NCI-H146 (cell line): ENCODE measurements at places on chromosomes 4 and X.

DNA sequence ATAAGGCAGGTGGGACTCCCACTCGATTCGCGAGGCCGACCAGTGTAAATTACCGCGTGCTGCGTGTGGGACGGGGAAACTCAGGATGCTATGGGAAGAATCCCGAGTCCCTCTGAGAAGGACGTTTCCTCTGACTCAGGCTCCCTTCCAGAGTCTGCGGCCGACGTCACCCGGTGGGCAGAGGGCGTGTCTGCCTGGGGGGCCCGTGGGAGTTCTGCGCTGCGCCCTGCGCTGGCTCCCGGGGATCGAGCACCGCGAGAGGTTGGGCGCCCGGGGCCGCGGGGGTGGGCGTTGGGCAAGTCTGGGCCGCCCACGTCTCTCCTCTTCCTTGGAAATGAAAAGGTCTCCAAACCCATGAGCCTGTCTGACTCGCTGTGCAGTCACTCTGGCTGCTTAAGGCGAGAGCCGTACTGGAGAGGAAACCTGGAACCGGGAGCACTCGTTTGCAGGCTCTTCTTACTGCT is 568 bp downstream of the NIPAL1 start:
- DNase-seq, result peak; percentile 58

DNA sequence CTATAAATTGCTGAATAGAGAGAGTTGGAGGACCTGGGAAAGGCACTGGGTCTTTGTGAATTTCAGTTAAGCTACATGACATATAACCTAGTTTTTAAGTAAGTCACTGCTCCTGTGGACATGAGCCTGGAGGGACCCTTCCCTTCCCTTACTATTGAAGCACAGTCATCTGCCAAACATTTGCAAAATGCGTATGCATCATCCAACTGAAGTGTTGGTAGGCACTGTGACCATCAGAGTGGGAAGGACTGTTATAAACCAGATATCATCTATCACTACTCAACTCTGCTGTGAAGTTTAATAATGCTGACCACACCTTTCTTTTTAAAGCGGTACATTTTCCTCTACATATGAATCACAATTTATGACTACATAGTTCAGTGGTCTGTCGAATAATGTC is 5.2 kb downstream of the GABRA3 start:
- DNase-seq, result no peak

DNA sequence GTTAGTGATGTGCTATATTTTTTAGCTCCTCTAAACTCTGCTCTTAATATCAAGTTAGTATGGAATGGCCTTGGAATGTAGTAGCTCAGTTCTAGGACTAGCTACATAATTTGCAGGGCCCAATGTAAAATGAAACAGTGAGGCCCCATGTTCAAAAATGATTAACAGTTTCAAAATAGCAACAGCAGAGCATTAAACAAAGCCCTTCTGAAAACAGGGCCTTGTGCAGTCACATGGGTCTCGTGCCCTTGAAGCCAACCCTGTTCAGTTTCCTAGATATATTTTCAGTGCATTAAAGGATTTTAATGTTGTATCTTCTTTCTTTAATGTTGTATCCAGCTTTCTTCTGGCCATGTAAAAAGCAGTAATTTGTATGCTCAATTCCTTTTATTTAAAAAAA is 82.1 kb downstream of the TASL start:
- no peak for DNase-seq

DNA sequence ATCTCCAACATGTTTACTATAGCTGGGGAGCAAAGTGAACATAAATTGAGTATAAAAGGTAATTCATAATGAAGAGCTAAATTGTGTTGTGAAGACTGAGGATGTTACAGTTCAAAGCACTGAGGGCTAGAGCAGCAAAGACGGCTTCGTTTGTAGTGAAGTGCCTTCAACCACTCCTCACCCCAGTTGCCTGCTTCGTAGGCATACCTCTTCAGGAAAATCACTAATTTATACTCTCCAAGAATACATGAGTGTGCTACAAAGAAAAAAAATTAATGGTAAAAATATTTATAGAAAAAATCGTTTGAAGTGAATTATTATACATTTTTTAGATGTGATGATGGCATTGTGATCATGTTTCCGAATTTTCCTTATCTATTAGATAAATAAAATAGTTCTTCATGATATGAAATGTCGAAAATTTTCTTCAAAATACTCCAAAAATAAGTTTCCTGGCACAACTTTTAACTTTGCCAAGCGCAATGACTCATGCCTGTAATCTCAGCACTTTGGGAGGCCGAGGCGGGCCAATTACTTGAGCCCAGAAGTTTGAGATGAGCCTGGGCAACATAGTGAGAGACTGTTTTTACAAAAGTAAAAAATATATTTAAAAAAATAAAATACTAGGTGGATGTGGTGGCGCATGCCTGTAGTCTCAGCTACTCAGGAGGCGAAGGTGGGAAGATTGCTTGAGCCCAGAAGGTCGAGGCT is 41.6 kb downstream of the ZFP42 start:
- DNase-seq, result no peak

DNA sequence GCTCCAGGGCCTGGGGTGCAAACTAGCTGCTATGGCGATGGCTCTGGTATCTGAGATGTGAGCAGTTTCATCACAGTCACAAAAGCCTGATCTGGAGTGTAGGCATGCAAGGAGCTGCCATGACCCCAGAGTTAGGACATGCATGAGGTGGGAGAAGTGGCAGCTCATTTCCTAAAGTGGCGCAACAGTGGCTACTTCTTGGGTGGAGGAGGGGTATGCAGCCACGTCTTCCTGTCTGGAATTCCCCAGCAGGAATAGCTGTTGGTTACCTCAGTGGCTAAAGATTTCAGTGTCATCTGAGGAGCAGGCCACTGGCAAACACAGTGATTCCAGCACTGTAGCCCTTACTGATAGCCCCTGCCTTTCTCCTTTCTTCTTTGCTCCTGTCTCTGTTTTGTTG is 1382.5 kb downstream of the C4orf33 start:
- no peak for DNase-seq

DNA sequence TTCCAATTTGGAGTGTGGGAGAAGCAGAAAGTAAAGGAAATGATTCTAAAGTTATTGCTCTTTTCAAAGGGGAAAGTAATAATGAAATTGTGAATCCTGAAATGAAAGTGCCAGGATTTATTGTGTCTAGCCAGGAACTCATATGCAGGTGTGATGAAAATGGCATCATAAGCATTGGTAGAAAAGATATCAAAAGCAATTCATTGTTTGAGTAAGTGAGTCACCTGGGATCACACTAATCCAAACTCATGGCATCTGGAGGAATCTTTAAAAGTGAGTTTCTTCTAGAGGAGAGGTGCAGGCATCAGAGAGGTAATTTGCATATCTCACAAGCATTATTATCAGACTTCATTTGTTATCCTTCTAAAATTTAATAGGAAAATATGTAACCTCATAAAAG is 84.7 kb downstream of the LARP7 start:
- no peak for DNase-seq

GRCh38 chr4:185730849-185731608 is 81.0 kb downstream of the SORBS2 start:
- DNase-seq, result no peak

- DNase-seq, result no peak
These were observed 25.2 kb upstream of the PRSS48 start for GRCh38 chr4:151251603-151252304.

DNA sequence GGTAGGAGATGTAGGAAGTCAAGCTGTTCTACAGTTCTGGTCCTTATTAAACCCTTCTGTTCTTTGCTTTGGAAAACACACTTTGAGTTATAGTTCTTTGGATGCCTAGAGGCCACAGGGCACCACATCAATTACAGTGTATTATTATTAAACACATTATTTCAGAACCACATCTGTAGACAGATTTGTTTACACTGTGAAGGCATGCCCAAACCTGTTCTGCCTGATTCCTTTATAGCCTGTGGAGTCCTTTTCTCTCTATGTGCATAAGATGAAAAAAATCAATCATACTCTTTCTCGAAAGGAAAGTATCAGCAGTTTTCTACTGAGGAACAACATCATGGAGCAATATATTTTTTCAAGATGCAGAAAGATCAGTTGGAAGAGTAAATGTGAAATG is 371.3 kb upstream of the INTU start:
- no peak for DNase-seq

GRCh38 chr4:109177096-109177810 is 125.2 kb downstream of the COL25A1 start:
- DNase-seq, result no peak

DNA sequence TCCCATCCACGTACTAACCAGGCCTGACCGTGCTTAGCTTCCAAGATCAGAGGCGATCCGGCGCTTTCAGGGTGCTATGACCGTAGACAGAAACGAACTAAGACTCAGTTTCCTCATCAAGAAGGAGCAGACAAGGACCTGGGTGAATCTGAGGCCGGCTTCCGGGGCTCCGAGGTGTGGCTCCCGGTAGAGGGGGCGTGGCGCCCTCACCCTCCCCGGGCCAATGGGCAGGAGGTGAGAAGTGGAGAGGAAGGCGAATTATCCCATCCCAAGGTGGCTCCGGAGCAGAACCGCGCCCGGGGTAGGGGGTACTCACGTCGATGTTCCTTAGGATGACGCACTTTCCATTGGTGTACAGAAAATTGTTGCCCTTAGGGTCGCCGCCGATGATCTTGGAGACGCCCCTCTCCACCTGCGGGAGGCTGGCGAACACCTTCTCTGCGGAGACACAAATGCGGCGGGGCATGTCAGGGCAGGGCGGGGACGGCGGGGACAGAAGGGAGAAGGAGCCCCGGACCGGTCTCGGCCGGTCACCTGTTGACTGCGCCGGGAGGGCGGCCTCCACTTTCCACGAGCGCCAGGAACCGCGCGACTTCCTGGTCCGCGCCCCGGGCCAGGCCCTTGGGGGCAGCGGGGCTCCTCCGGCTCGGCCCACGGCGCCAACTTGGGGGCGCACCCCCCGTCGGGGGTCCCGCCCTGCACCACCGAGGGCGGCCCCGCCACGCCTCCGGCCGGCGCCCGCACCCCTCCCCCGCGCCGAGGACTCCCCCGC is 616 bp downstream of the WDR1 start:
- DNase-seq, result peak; percentile 60

DNA sequence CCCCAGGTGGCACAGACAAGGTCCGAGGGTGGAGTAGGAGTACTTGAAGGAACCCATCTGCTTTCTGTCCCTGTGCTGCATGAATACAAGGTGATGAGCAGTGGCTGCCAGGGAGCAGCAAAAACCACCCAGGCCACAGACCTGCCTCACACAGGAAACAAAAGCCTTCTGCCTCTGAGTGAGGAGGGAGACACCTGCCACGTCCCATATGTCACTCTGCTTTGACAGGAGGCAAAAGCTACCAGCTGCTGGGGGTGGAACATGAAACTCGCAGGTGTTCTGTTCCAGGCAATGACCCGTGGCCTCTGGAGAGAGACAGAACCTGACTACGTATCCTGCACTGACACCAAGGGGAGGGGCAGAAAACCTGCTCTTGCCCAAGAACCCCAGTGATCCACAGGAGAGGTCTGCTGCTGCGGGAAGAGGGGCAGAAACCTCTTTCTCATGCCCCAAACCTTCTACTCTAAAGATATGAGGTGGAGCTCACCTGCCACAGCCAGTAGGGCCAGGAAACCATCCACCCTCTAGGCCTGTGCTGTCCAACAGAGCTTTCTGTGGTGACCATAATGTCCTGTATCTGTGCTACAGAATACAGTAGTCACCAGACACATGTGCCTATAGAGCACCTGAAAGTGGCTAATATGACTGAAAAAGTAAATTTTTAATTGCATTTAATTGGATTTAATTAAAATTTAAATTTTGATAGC is 172.9 kb downstream of the PRDM5 start:
- peak; percentile 93 for DNase-seq

DNA sequence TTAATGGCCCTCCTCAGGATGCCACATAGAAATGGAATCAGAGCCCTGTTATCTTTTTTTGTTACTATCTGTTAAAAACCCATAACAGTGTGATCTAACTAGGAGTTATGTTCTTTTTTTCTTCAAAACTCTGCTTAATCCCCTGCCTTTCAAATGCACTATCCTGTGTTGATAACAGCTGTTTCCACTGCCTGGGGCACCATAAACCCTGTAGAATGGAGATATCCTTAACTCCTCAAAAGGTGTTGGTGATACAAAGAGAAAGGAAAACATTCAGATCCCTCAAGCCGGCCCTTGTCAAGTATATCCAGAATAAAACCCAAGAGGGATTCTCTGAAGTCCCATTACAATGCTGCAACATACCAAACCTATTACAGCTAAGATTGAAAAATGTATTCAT is 108.6 kb downstream of the ACTRT1 start:
- DNase-seq, result no peak

- no peak for DNase-seq
These were observed 169.7 kb downstream of the RAP1GDS1 start for GRCh38 chr4:98430708-98431403.

- no peak for DNase-seq
These were observed 13.6 kb downstream of the ELOVL6 start for GRCh38 chr4:110184791-110185155.

GRCh38 chr4:133147286-133147821 is 1.7 kb upstream of the PCDH10 start:
- no peak for DNase-seq

GRCh38 chrX:29690061-29690460 is 525.3 kb upstream of the MAGEB2 start:
- DNase-seq, result no peak

GRCh38 chrX:1134156-1134555 is 78.3 kb downstream of the CRLF2 start:
- DNase-seq, result no peak

DNA sequence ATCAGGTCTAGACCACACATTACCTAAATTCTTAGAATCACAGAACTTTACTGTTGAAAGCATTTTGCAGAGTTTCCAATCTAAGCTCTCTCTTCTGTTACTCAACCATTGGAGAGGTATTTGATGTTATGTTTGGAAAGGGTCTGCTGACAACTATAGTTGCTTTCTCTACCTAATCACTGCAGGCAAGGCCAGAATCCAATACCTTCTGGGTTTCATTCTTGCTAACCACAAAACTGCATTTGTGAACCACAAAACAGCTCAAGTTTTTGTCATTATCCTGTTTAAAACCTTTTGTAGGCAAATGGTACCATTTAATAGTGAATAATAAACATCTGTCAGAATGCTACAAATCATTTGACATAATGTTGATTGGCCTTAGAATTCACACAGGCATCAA is 380.1 kb downstream of the GASK1B start:
- DNase-seq, result no peak

- DNase-seq, result no peak
These were observed 22.5 kb downstream of the PTTG2 start for GRCh38 chr4:37982736-37983135.
